Stimulated activated CD8-positive, alpha-beta memory T cell treated with anti-CD3 and anti-CD28 coated beads, Interleukin-4, amount 100 ng/mL, for 4 hours (primary cell): ENCODE measurements at places on chromosomes 1 and 21.

GRCh38 chr1:18962121-18962721 lies 5.7 kb upstream of the IFFO2 start:
- no peak for DNase-seq

DNA sequence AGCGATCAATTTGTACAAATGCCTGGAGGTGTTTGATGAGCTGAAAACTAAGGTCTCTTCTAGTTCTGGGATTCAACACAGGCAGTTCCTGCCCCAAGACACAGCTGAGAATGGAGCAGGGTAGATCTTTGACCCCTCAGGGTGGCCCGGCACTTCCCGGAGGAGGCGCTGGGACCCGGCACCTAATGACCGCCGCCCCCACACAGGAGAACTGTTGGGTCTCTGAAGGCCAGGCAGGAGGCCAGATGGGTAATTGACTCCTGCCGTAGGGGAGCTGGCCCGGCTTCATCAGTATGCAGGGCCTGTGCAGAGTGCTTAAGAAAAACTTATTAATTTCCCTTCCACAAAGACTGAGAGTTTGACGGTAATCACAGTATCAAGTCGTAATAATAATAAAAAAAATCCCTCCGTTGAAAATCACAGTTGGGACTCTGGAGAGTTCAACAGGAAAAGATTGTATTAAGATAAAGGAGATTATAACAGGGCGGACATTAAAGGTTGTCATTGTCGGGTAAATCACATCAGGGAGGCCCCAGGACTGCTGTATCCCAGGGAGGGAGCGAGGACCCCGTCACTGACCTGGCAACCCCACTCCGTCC lies 51.7 kb downstream of the UBIAD1 start:
- no peak for DNase-seq

- DNase-seq: no peak
Observed at GRCh38 chr1:225319871-225320270, 108.0 kb downstream of the LBR start.

DNA sequence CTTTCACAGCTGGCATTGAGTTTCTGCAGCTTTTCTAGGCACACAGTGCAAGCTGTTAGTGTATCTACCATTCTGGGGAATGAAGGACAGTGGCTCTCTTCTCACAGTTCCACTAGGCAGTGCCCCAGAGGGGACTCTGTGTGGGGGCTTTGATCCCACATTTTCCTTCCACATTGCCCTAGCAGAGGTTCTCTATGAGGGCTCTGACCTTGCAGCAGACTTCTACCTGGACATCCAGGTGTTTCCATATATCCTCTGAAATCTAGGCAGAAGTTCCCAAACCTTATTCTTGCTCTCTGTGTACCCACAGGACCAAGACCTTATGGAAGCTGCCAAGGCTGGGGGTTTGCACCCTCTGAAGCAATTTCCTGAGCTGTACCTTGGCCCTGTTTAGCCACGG lies 2.4 kb upstream of the IFI44 start:
- no peak for DNase-seq

DNA sequence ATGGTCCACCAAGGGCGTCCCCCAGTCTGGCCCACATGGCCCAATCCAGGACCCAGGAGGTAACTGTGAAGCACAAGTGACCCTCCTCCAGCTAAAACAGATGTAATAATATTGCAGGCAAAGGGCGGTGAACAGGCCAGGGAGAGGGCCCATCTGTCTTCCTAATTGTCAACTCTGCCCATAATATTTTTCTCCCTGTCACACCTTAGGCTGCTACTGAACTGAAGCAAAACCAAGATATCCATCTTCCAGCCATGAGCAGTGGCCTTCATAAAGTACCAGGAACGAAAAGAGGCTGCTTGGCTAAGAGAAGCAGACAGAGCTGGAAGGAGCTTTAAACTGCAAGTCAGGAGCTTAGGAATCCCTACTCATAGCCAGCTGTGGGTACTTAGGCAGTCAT lies 3.1 kb downstream of the KANK4 start:
- no peak for DNase-seq

- DNase-seq: no peak
Observed at GRCh38 chr1:101112051-101112780, 86.6 kb upstream of the DPH5 start.

DNA sequence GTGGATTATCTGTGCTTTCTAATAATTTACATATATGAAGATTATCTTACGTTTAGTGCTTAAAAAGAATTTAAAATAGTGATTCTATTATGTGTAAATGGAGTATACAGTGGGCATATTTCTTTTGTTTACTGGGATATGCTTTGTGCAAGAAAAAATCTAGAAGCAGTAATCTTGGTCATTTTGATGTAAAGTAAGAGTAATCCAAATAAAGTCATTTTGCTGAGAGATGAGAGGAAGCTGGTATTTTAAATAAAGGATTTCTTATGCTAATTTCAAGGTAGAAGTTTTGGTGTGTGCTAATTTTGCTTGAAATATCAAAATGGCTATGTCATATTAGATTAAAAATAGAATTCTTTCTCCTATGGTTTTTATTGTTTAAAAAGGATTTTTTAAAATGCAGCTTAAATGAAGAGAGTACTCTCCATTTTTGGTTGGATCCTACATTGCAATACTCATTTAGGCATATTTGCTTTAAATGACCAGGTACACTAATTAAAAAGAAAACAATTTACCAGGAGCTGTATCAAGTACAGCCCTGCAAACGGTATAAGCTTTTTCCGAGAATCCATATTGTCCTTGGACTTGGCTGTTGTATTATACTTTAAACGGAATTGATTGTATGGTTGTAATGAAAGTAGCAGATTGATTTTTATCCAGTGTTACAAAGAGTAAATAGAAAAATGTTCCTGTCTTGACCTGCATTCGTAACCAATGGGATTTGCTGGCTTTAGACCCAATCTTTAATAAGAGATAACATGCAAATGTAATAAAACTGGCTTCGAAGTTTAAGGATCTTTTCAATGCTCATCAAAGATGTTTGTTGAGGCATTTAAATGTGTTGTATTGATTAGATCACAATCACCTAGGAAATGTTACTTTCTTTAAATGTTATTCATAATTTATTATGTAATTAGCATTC lies 574.7 kb downstream of the USP25 start:
- DNase-seq: no peak

DNA sequence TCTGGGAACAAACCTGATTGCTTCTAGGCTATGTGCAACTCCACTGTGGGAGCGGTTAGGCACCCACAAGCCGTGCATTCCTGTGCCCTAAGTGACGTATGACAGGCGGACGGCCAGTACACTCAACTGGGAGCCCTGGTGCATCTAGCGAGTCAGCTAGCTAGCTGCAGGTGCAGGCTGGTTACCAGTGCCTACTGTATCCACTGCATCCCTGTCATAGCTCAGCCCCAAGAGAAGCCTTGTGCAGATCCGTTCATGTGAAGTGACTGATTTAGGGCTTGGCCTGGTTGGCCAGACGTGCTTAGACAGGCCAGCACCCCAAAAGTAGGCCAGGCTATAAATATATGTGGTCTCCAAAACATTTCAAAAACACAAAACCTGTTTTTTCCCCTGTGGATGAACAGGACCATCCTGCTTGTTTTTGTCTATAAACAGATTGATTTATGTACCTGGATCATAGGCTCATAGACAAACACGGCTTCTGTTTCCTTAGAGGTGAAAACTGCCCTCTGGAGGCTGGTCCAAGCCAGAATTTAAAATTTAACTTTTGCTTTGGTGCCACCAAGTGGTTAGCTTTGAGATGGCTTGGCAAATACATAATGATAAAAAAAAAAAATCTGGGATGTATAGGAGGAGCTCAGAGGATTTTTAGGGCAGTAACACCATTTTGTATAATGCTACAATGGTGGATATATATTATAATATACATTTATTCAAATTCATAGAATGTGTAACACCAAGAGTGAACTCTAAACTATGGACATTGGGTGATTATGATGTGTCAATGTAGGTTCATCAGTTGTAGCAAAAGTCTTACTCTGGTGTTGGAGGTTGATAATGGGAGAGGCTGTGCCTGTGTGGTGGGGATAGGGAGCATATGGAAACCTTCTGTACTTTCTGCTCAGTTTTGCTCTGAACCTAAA lies 68.5 kb downstream of the GIPC2 start:
- DNase-seq: peak; percentile 12

DNA sequence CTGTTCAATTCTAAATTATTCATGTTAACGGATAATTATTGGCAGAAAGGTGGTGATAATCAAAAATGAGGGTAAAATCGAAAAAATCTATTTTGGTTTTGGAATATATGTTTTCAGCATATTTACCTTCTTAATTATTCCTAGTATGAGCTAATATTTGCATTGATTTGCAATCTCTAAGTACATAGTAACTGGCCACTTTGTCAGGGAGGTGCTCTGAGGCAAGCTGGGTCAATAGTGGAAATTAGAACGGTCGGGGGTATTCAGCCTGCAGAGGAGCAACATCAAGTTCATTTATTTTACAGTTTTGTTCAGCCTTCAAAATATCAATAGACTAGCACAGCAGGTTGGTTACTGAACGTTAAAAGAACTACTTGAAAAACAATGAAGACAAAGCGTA lies 1.8 kb downstream of the OTUD7B start:
- DNase-seq: no peak

DNA sequence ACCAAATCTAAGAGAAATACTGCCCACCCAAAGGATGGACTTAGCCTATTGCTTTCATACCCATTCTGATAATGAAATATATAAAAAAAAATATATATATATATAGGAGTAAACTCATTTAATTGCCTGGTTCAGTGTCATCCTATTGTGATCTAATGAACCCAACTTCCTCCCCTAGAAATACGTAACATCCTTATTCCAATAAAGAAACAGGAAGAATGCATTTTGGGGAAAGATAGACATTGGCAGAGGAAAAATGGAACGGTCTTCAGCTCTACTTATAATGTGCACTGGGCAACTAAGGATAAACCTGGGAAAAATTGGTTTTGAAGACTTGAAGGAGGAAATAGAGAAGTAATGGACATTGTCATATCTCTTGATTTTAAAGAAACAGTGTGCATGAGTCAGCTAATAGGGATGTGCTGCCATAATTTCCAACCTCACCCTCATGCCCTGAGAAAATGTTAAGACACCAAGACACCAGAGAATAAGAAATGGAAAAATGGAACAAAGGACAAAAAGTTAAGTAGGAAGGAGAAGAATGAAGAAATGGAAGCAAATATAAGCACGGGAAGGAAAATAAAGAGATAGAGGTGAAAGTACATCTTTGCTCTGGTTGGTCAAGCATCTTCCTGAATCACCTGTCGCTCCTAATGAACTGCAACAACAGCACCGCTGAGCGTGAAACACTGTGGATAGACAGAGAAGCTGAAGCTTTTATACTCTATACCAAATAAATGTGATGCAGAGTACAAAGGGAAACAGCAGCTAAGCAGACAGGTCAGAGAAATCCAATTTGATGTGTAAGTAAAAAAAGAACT lies 5.4 kb downstream of the UBR4 start:
- no peak for DNase-seq

DNA sequence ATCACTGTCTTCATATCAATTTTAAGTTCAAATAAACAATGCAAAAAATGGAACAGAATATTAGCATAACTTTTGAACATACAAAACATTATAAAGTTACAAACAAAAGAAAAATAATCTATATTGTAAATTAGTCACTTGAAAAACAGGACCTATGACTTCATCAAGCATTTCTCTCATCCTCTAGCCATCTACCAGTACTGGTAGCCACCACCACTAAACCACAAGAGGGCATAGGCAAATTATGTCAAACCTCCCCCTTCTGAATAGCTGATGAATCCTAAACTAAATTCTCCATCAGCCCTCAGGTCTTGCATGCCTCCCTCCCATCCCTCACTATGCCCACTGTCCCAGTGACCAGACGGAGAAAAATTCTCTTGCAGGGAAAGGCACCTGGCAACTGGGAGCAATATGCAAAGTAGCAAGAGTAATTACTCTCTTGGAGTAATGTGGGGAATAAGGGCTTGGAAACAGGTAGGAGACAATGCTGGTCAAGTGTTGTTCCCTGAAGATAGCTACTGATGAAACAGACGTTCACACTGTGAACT lies 37.1 kb downstream of the SSX2IP start:
- no peak for DNase-seq

GRCh38 chr1:201450721-201451291 lies 18.2 kb downstream of the PHLDA3 start:
- no peak for DNase-seq

- no peak for DNase-seq
Observed at GRCh38 chr1:231027136-231027925, 12.7 kb downstream of the FAM89A start.

- no peak for DNase-seq
Observed at GRCh38 chr1:162285149-162285561, 91.5 kb downstream of the SPATA46 start.

DNA sequence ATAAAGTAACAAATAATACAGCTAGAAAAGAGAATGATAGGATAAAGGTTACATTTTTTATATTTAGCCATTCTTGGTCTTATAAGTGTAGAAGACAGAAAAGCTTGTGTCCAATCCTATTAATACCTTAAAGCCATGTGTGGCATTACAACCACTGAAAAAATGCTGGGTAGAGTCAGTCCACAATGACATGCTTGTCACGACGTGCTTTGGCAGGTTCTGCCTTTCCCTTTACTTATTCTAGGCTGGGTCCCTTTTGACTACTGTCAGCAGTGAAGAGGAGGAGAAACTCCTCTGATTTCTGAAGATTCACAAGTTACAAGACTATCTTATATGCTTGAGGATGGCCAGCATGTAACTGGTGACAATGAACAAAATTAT lies 14.6 kb upstream of the AIM2 start:
- no peak for DNase-seq

DNA sequence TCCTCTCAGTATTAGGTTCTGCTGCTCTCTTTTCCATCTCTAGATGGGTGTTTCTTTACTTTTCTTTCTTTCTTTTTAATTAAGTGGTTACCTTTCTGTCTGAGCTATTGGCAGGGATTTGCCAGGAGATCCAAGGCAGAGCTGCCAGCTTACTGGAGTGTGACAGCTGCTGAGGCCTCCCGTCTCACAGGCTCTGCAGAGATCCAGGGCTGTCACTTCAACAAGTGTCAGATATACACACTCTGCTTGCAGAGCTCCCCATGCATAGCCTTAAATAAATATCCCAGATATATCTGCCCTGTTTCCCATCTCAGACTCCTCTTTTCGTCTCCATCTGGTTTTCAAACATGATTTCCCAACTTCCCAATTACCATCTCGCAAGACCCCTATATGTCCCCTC lies 124.3 kb downstream of the NOS1AP start:
- no peak for DNase-seq

DNA sequence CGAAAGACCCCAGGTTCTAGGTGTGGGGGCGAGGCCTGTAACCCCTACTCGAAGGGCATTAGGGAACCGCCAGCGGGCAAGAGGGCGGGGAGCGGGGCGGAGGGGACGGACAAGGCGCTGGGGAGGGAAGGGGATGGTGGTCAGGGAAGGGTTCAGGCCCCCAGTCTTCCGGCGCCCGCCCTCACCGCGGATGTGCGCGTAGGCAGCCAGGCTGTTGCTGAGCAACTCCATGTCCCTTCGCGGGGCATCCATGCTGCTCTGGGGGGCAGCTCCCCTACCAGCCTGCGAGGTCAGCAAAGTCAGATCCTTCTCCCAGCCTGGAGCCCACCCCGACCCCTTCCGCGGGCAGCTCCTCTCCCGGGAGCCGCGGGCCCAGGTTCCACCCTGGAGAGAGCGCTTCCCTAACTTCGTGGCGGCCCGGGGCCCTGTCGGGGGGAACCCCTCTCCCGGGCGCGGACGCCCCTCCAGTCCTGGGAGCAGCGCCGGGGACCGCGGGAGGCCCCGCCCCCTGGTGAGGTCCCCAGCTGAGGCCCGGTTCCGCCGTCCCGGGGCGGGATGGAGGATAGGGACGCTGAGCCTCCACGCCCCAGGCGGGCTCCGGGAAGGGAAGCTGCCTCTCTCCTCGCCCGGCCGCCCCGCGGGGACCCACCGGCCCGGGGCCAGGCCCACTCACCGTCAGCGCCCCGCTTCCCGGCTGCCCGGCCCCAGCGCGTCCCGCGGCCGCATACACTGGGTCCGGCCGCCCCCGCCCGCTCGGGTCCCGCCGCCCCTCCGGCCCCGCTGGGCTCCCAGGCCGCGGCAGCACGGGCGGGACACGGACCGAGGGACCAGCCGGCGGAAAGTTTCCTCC lies 434 bp downstream of the EVA1B start:
- no peak for DNase-seq
